ENCODE measurements at places on chromosomes 7 and 10.

GRCh38 chr10:32680803-32681557, 235.0 kb downstream of the CCDC7 start:
- DNase-seq: no peak

DNA sequence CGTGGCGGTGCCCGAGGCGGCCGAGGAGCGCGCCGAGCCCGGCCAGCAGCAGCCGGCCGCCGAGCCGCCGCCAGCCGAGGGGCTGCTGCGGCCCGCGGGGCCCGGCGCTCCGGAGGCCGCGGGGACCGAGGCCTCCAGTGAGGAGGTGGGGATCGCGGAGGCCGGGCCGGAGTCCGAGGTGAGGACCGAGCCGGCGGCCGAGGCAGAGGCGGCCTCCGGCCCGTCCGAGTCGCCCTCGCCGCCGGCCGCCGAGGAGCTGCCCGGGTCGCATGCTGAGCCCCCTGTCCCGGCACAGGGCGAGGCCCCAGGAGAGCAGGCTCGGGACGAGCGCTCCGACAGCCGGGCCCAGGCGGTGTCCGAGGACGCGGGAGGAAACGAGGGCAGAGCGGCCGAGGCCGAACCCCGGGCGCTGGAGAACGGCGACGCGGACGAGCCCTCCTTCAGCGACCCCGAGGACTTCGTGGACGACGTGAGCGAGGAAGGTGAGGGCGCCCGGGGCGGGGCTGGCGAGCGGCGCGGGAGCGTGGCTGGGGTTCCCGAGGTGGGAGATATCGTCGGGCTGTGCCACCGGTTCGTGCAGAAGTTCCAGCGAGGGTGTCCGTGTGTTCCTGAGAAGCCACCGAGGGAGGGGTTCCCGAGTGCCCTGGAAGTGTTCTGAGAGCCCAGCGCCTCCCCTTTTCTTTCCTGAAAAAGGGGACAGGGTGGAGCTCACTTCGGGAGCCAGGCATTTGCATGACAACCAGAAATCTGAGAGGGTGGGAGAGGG, 495 bp downstream of the EIF3B start:
- DNase-seq: no peak

GRCh38 chr10:102422545-102423129, 2.0 kb downstream of the FBXL15 start:
- no peak for DNase-seq

GRCh38 chr7:106418526-106418925, 133.7 kb upstream of the NAMPT start:
- DNase-seq: no peak

DNA sequence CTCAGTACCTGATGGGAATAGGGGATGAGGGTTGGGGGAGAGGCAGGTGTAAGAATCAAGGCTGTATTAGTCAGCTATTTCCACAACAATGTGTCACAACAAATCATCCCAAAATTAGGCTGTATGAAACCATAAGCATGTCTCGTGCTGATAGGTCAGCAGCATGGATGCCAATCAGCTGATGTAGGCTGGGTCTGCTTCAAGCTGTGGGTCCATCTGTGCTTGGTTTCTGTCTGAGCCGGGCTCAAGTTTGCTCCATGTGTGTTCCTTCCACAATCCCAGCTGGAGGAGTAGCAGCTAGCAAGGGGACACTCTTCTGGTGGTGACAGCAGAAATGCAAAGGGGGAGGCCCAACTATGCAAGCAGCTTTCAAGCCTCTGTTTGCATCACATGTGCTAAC, 97.9 kb upstream of the ZNF746 start:
- DNase-seq: no peak

DNA sequence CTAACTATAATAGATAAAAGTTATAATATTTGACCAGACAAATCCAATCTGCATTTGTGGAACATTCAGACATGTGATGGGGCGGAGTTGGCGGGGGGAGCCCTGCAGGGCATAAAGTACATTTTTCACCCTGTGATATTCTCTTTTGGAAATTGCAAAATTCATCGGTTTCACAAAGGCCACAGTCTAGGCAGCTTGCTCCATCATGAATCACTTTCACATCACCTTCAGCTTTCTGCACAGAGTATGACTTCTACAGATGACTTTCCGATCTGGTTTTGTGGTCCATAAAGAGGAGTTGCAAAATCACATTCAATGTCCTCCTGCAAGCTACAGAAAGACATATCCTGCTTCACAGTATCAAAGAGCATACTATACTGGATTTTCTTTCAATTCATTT, 51.4 kb upstream of the APBB1IP start:
- no peak for DNase-seq

DNA sequence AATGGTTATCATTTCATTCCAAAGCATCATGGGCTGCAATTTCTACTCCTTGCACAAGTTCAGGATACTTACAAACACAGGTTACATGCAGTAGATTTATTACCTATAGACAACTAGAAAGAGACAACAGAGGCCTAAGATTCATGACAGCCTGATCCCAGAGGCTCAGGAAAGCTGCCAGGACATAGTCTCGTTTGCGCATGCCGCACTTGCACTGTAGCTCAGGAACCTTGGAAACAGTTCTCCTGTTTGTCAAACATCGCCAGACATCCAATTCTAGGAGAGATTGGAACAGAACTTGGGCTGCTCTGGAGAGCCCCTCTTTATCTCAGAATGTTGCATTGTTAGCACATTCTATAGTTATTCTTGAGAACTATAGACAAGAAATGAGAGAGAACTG, 216.2 kb upstream of the CDC14C start:
- DNase-seq: no peak

DNA sequence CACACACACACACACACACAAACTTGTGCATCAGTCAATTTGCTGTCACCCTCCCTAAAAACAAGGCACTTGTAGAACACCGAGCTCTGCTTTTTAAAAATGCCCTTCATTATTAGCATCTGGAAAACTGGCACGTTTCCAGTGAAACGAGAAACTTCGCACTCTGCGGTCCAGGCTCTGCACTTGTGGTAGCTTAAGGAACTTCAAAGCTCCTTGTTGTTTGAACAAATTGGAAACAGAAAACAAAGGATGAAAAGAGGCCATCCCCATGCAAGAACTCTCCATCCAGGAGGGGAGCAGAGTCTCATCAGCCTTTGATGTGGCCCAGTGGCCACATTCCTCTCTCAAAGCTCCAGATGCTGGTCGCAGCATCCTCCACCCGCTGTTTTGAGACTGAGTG, 105.1 kb downstream of the C10orf90 start:
- no peak for DNase-seq

GRCh38 chr7:151086802-151087244, 548 bp downstream of the AGAP3 start:
- no peak for DNase-seq

DNA sequence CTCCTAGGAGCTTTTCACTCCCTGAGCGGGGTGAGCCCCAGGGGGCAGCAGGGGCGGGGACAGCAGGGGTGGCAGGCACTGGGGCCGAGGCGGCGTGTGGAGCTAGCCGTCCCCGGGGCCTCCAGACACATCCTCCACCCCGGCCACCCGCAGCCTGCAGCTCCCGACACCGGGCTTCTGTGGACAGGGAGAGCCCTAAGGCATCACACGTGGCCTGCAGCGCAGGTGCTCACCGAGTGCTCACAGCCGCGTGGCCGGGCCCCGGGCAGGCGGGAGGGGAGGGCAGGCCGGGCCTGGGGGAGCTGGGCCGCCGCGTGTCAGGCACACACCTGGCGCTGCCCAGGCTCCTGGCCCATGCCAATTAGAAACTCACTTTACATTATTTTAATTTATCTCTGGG, 51.4 kb downstream of the MICALL2 start:
- DNase-seq: no peak

- DNase-seq: no peak
Measured at GRCh38 chr10:15879058-15879457, 18.8 kb upstream of the MINDY3 start.

GRCh38 chr7:150370612-150371071, 2.0 kb downstream of the REPIN1 start:
- no peak for DNase-seq

- DNase-seq: no peak
Measured at GRCh38 chr10:63376560-63377304, 89.0 kb downstream of the JMJD1C start.

DNA sequence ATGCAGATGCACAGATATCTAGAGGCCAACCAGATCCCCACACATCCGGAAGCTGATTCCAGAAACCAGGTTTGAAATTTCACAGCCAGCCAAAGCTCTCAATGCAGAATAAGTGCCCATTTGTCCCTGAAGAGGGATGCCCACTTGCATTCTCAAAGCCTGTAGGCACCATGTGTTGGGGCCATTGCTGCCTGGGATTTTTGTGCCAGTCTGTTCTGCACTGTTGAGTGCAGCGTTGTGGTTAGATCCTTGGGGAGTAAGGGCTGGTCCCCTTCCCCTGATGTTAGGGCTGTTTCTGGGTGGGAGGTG, 62.4 kb downstream of the EEPD1 start:
- DNase-seq: no peak

- DNase-seq: no peak
Measured at GRCh38 chr7:75924889-75925288, 9.9 kb downstream of the POR start.

DNA sequence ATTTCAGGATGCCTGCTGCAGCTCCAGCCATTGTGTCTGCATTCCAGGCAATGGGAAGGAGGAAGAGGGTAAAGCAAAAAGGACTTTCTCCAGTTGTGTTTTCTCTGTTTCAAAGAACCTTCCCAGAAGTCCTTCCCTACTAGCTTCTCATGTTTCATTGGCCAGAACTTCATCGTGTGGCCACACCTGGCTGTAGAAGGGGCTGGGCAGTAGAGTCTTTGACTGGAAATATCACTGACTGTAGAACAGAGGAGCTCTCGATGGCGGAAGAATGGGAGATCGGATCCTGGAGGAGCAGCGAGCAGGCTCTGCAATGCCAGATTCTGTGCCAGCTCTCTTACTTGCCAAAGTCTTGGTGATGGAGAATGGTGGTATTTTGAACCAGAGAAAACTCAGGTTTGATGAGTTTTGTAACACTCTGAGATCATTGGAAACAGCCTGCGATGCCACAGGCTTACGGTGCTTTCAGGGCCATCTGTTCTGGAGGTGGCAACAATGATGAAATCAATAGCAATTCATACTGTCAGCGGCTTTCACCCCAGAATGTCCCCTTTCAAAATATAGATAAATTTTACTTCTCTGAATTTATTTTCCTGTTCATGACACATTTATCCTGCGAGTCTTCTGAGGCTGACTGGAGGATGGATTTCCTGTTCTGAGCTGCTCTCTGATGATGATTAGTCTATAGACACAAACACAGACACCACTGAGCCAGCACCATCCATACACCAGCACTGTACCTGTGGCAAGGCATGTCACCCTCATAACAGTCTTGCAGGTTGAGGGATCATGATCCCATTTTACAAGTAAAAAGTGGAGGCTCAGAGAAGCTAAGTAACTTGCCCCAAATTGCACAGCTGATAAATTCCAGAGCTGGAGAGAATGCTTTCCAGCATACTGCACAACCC, 204.2 kb downstream of the EMX2 start:
- DNase-seq: no peak

DNA sequence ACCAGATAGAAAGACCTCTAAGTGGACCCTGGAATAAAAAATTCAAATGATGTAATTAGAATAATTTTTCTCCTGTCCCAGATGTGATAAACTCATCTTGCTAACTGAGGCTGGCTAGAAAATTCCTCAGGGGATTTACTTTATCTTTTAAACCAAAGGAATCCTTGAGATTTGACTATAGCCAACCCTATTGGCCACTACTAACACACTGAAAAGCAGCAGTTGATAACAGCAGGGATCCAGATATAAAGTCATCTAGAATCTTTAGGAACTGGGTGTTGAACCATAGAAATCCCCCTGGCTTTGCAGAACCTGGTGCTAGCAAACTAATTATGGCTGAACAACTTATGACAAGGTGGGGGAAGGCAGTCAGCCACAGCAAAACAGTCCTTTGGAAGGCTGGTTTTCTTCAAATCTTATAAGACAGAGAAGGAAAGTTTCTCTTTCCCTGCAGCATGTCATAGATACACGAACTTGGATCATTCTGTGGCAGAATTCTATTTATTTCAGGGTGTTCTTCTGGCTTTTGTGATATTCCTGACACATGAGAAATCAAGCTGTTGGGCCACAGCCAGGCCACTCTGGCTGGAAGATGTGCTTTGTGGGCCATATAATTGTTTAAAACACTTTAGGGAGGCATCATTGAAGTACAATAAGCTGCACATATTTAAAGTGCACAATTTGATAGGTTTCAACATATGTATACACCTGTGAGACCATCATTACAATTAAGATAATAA, 643.6 kb downstream of the SORCS3 start:
- no peak for DNase-seq

GRCh38 chr7:90298145-90299038, 22.7 kb downstream of the FAM237B start:
- no peak for DNase-seq

DNA sequence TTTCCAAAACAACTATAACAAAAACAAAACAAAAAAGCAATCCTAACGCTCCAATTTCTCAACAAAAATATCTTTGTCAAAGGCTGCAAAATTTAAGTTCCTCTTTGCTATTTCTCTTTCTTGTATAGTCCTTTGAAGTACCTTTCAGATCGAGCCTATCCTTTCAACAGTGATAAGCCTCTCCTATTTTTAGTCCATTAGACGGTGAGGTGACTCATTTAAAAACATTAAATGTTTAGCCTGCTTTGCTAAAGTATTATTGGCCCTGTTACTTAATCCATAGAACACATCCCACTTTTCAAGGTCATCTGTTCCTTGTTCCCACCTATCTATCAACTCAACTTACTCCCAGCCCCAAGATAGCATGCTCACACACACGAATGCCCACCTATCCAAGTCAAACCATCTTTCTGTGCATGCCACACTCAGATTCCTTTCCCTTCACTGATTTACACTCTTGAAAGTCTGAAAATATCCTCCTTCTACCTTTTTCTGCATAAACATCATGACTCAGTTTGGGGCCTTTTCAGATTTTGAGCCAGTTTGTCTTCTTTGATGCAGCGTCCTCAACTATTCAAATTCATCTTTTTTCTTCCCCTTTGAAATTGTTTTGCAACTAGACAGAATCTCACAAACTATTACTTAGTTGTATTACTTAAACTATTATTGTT, 224.9 kb upstream of the TMEM229A start:
- DNase-seq: no peak

DNA sequence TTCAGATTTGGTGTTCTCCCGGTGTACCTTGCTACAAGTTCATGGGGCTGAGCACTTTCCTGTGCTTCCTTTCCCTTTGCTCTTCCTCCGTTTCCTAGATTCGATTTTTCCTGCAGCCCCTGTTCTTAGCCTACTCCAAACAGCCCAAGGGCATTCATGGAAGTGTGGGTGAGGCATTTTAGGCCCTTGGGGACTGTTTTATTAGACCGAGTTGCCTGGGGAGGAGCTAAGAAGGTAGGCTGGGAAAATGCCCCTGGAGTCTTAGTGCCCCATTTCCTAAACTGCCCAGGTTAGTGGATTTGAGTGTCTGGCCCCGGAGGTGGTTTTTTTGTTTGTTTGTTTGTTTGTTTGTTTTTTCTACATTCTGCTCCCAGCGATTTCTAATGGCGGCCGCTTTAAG, 1.8 kb downstream of the LRMDA start:
- no peak for DNase-seq

DNA sequence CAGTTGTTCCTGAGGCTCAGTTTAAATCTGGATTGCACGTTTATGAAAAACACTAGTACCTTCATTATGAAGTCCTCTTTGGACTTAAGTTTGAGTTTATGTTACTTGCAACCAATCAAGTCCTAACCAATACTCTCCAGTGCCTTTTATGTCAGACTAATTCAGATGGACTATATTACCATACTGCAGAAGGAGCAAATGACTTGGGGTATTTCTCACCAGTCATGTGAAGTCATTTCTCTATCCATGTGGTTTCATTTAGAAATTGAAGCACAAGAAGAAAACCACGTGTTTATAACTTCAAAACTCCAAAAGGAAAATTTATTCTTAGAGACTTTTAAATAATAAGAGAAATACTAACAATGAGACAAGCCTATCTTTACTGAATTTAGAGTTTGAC, 201.6 kb downstream of the MBL2 start:
- DNase-seq: no peak

GRCh38 chr10:101974091-101974971, 81.6 kb downstream of the ARMH3 start:
- no peak for DNase-seq
